ENCODE measurements at places on chromosomes 3 and 15.

- DNase-seq, result no peak
Observed at GRCh38 chr15:77532067-77532710, 100.5 kb downstream of the LINGO1 start.

GRCh38 chr3:140073278-140074045 lies 138.5 kb downstream of the CLSTN2 start:
- no peak for DNase-seq

DNA sequence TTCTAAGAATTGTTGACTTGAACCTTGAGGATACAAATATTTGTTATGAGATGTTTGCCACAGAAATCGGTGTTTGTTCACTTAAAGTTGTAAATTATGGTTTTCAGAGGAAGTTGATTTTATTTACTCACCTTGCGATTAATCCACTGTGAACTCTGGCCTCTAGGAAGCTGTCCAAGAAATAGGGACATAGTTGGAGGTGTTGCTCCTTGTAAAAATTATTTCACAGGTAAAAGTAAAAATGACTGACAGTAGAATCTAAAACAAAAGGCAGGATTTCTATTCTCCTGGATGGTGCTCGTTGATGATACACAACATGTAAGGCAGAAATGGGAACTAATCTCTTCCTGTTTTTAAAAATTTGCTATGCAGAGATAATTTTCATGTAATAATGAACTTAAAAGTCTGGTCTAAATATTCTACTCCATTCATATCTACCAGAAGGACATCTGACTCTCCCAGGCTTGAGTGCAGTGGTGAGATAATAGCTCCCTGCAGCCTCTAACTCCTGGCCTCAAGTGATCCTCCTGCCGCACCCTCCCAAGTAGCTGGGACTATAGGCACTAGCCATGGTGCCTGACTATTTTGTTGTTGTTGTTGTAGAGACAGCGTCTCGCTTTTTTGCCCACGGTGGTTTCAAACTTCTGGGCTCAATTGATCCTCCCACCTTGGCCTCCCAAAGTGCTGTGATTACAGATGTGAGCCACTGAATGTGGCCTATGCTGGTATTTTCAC lies 17.1 kb upstream of the LZTFL1 start:
- no peak for DNase-seq

DNA sequence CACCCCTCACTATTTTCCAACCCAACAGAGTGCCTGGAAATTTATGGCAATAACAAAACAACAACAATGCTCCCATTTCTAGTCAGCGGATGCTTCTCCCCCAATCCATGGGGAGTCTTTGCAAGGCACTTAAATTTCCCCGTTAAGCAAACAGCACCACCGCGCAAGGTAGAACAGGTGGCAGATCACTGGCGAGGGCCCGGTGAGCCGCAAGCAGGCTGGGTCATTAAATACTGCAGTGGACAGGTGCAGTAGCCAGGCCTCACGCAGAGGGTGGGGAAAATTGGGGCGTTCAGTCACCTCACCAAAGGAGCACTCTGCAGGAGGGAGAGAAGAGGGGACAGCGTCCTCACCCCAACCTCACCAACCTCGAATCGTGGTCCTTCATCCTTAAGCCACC lies 147.5 kb downstream of the NTRK3 start:
- no peak for DNase-seq

- no peak for DNase-seq
Observed at GRCh38 chr3:64158334-64158733, 66.9 kb downstream of the PRICKLE2 start.

DNA sequence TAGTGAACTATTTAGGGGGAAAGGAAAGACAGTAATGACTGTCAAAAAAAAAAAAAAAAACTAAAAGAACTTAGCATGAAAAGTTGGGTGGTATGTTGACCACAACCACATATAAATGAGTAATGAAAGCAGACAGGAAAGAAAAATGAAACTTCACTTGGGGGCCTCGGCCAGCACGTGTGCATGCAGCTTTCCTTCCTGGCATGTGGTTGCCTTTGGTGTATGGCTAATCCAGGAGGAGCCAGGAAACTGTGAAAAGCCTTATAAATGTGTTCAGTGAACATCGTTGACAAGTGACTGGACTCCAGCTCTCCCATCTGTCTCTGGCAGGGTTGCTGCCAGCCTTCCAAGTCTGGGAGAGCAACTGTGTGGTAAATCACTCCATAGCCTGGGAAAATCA lies 195.1 kb downstream of the DTWD1 start:
- peak; percentile 90 for DNase-seq

GRCh38 chr15:92676561-92676960 lies 21.0 kb upstream of the FAM174B start:
- DNase-seq, result no peak

- DNase-seq, result no peak
Observed at GRCh38 chr3:50625231-50626182, 8.6 kb downstream of the MAPKAPK3 start.

DNA sequence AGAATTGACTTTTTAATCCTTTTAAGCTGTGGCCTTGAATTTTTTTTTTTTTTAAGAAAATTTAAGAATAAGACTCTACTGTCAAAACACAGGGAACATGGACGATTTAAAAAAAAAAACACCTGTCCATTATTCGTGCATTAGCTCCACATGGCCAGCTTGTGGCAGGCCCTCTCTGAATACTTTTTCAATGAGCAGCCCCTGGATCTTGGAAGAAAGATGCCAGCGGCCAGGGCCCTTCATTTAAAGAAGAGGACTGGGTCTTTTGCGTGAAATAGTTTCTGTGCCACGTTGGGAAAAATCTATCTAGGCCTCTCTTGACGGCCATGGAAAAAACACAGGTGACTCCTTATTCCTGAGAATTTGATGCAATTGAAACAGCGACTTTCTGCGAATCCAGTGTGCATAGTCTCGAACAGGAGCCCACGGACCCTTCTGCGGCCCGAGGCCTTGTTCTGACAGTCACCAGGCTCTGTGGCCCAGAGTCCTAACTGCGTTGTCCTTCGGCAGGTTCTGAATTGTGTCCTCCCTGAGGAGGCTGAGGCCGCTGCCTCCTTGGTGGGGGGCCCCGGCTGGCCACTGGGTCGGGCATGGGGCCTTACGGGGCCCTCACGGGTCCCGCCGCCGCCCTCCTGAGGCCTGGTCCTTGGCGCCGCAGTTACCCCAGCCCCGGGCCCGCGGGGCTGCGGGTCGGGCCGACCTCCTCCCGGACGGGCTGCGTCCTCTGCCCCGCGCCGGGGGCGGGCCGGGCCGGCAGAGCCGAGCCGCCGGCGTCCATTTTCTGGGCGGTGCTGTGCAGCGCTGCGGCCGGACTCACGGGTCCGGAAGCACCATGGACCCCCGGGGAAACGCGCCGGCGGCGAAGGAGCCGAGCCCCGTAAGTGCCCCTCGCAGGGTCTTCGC lies 33.5 kb downstream of the ZBTB38 start:
- DNase-seq, result peak; percentile 59

GRCh38 chr15:99434506-99435112 lies 131.2 kb upstream of the MEF2A start:
- DNase-seq, result no peak

GRCh38 chr3:72635551-72635950 lies 212.7 kb downstream of the SHQ1 start:
- DNase-seq, result no peak

GRCh38 chr3:30621576-30621975 lies 15.2 kb downstream of the TGFBR2 start:
- no peak for DNase-seq

- DNase-seq, result no peak
Observed at GRCh38 chr15:84869510-84869909, 15.0 kb upstream of the SLC28A1 start.

DNA sequence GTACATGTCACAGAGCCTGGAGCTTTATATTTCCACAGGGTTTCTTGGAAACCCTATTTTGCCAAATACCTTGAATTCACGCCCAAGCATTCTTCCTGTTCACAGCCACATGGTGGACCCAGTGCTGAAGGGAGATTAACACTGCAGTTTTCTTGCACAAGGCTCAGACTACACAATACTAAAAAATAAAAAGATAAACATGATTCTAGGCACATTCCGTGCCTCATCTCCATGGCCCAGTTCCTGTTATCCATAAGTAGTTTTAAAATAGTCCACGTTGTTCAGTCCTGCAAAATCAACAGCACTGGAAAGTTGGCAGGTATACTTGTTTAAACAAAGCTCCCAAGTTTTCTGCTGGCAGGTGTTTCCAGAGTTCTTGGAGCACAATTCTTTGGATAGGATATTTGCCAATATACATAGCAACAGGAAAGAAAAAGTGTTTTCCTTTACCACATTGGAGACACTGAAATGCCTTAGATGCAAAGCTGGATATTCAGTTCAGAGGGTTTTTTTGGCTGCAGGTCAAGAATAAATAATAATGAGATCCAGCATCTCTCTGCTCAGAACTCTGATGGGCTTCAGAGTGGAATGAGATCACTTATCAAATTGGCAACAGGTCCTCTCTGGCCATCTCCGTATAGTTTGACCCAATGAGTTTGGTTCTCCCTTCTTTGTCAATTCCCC lies 88.1 kb upstream of the TGFBR2 start:
- peak; percentile 13 for DNase-seq

GRCh38 chr3:73759297-73759711 lies 134.6 kb upstream of the PDZRN3 start:
- peak; percentile 4 for DNase-seq

GRCh38 chr3:144054766-144055165 lies 83.1 kb downstream of the DIPK2A start:
- DNase-seq, result no peak

- DNase-seq, result peak; percentile 38
Observed at GRCh38 chr3:9280451-9281219, 31.2 kb upstream of the SRGAP3 start.

DNA sequence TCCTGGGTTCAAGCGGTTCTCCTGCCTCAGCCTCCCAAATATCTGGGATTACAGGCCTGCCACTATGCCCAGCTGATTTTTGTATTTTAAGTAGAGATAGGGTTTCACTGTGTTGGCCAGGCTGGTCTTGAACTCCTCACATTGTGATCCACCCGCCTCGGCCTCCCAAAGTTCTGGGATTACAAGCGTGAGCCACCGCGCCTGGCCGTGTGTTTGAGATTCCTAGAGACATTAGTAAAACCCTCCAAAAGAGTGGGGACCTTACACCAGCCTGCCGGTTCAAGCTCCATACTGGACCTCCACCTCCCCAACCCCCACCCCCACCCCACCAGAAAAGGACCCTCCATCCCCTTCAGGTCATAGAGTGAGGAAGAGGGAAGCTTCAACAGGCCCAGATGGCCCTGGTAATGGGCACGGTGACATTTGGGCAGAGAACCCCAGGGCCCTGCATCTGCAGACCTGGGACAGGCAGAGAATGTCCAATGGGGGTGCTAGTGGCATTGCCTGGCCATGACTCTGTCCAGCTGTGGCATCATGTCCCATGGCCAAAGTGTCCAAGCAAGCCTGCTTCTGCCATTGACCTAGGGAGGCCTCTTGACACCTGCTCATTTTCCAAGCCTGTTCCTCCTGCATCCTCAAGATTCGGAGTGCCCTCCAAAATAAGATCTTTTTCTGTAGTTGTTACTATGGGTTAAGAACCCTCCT lies 108.9 kb upstream of the KLF13 start:
- DNase-seq, result no peak

DNA sequence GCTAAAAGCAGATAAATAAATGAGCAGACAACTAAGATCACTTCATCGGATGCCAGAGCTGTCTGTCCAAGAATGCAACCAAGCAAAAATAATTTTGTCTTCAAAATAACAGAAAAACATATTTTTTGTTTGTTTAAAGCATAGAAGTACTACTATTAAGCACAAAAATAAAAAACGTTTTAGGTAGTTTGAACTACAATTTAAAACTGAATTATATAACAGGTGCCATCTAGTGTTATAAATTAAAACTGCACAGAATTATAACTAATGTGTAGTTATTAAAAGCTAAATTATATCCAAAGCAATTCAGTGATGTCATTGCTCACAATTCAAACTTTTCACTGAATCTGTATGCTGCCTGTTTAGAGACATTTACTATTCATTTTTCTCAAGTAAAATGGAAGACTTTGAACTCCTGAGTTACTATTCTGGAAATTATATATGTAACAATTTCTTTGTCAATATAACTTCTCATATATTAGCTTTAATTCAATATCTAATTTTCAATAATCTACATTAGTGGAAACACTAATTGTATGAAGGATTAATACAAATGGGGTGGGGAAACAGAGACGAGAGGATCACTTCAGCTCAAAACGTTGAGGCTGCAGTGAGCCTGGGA lies 29.5 kb downstream of the LINS1 start:
- peak; percentile 16 for DNase-seq

DNA sequence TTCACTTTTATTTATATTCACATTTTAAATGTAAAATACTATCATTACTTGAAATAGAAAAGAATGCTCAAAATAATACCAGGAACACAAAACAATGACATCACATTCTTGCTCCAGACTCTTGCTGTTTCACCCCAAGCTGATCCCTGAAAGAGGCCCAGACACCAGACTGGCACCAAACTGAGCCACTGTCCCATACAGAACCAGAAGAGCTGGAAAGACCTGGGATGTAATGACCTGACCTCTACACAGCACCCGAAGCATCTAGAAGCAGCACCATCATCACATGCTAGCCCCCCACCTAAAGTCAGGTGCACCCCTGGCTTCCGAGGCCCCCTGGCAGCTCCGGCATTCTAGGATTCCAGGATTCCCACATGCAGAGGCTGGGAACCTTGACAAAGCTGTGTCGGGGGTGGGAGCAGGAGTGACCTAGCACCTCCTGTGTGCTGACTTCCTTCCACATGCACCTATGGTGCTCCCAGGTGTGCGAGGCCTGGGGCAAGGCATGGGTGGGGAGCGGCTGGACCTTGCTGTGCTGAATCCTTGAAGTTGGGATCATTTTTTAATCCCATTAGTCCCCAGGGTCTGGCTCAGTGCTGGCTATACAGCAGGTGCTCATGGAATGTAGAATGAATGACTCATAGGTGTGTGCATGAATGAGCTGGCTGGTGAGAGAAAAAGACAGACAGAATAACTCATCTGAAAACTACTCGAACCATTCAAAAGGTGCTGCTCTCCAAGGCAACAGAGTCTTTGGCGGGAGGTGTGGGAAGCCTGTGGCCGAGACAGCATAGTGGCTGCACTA lies 144.7 kb upstream of the IQSEC1 start:
- peak; percentile 14 for DNase-seq

- DNase-seq, result no peak
Observed at GRCh38 chr15:91219206-91219605, 119.1 kb downstream of the SV2B start.

DNA sequence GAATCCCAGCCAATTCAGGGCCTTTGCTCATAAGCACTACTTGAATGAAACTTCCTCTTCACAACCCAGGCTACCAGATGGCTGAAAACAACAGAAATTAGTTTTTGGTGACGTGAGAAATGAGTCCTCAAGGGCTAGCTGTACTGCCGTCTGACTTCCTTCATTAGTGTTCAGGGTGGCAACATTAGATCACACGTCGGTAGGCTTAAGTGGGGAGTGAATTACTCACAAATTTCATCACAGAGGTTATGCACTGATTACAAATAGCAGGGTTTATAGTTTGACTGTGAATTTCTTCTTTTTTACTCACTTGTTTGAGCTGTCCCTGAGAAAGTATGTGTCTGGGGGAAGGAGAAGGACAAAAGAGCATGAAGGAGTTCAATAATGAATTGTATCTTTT lies 397.2 kb downstream of the GAP43 start:
- DNase-seq, result peak; percentile 21

DNA sequence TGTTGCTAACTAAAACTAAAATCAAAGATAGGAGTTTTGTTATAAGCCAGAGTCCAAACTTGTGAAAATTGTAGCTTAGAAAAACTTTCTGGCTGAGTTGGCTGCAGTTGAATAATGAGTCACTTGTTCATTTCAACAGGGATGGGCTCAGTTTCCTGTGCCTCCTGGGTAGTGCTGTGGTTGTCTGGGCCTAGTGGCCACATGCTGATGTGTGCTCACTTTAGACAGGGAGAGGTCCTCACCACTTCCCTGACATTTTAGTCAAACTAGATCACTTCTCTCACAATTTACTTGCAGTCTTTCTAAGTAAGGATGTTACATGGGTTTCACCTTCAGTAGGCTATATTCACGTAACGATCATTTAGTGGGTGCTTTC lies 6.3 kb upstream of the UBE2Q2 start:
- DNase-seq, result peak; percentile 86
